Stimulated activated CD4-positive, alpha-beta T cell treated with anti-CD3 and anti-CD28 coated beads, Interleukin-2, amount 100 ng/mL, for 24 hours (primary cell): ENCODE measurements at places on chromosomes 5 and 9.

- no peak for DNase-seq
Measured at GRCh38 chr5:40404613-40405012, 275.1 kb upstream of the PTGER4 start.

- DNase-seq: no peak
Measured at GRCh38 chr9:93468763-93469456, 15.5 kb upstream of the FAM120AOS start.

- no peak for DNase-seq
Measured at GRCh38 chr5:123174916-123175481, 86.0 kb downstream of the PRDM6 start.

DNA sequence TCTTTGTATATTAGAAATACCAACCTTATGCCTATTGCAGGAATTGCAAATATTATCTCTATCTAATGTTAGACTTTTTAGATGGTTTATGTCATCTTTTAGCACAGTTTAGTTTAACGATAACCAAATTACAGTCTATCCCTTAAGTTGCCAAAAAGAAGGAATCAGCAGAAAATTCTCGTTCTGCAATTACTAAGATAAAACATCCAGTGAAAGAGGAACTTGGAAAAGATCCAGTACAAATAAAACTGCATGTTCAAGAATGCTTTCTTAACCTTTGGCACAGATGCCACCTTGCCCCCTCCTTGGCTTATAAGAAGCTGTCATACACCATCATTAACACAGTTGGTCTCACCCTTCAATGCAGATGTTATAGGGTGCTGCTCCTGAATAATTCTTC, 124.0 kb downstream of the SEMA5A start:
- DNase-seq: no peak

DNA sequence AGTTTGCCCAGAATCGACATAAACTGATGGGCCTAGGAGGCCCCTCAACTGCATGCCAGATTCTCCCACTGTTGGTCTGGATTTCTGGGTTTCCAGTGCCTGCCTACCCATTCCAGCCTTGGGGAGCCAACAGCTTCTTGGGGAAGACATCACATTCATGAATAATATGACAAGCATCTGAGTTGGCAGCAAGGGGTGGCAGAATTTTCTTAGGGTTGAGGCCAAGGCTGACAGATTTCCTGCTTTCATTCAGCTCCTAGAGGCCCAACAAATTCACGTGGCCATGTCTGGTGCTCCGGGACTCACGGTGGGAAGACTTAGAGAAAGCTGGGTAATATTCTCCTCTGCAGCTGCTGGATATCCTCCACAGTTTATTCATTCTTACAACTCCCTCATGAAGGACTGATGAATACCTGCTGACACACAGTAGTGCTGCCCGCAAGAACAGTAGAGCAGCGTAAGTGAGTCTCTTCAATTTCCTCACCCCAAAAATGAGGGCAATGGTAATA, 305.0 kb upstream of the TNC start:
- no peak for DNase-seq

- DNase-seq: no peak
Measured at GRCh38 chr9:19119801-19120440, 7.4 kb downstream of the PLIN2 start.

DNA sequence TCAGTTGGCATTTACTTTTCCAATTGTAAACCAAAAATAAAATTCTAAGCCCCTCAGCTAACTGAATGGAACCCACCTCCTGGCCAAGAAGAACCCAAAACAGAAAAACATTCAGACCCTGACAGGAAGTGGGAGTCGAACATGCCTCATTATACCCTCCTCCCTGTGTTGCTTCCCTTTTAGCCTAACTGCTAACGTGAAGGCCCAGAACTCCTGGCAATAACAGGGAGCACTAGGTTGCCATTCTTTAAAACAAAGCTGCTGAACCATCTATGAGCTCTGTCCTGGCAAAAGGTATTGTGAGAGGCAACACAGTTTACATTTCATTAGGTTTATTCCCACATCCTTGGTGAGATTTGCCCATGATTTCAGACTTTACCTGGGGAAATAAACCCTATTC, 481.4 kb downstream of the CHSY3 start:
- DNase-seq: no peak

DNA sequence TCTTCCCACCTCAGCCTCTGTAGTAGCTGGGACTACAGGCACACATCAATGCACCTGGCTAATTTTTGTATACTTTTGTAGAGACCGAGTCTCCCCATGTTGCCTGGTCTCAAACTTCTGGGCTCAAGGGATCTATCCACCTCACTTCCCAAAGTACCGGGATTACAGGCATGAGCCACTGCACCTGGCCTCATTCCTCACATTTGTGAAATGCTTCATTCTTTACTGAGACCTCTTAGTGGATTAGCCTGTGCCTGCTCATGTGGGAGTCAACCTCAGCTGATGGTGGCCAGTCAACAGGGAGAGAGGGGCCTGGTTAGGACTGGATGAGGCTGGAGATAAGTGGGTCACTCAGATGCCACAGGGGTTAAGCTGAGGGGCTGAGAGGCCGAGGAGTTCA, 37.3 kb upstream of the CLK4 start:
- no peak for DNase-seq

- no peak for DNase-seq
Measured at GRCh38 chr5:10586008-10586407, 22.1 kb downstream of the ANKRD33B start.

- no peak for DNase-seq
Measured at GRCh38 chr5:127582773-127583370, 65.4 kb downstream of the PRRC1 start.

GRCh38 chr9:21684831-21685362, 117.5 kb upstream of the MTAP start:
- DNase-seq: peak; percentile 42

GRCh38 chr9:128218518-128219389, 15.6 kb downstream of the DNM1 start:
- DNase-seq: peak; percentile 98

DNA sequence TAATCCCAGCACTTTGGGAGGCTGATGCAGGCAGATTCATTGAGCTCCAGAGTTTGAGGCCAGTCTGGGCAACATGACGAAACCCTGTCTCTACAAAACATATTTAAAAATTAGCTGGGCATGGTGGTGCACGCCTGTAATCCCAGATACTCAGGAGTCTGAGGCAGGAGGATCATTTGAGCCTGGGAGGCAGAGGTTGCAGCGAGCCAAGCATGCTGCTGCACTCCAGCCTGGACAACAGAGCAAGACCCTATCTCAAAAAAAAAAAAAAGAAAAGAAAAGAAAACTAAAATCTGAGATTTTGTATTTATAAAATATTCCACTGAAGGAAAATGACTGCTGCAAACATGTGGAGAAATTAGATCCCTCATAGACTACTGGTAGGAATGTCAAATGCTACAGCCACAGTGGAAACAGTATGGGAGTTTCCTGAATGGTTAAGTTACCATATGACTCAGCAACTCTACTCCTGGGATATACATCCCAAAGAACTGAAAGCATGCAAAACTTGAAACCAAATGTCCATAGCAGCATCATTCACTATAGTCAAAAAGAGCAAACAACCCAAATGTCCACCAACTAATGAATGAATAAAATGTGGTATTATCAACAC, 106.1 kb downstream of the UBAP2 start:
- DNase-seq: no peak

GRCh38 chr9:95820074-95820473, 55.4 kb upstream of the ERCC6L2 start:
- DNase-seq: no peak

DNA sequence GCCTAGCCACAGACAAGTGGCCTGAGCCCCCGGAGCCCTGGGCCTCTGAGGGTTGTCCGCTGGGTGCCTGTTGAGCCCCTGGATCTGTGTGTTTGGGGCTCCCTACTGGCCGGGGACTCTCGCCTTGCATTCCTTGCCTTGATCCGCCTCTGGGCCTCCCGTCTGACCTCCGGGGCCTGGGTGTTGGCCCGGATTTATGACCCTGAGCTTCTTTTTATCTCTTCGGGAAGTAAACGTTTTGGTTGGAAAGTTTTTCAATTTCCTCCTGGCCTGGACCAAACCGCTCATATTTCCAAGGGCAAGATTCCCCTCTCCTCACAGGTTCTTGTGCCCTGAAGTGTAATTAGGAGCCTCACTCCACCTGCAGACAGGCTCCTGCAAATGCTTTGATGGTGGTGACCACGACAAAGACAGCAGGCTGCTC, 69.3 kb upstream of the EGFLAM start:
- no peak for DNase-seq

GRCh38 chr9:79902825-79903600, 331.2 kb downstream of the TLE4 start:
- DNase-seq: no peak

GRCh38 chr5:139844472-139845145, 49.0 kb downstream of the PSD2 start:
- peak; percentile 83 for DNase-seq

- peak; percentile 45 for DNase-seq
Measured at GRCh38 chr9:97632248-97632984, 752 bp downstream of the TSTD2 start.

DNA sequence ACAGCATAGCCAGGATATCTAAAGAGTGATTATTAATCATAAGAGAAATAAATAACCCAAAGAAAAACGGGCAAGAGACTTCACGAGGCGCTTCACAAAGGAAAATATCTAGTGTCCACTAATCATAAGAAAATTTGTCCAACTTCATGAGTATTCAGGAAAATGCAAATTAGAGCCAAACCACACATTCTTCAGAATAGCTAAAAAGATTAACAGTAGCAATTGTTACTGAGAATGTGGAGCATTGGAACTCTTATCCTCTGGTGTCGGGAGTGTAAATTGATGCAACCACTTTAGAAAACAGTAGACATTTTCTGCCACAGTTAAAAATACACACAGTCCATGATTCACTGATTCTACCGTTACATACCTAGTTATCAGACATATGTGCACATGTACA, 145.7 kb downstream of the CWC27 start:
- DNase-seq: no peak

DNA sequence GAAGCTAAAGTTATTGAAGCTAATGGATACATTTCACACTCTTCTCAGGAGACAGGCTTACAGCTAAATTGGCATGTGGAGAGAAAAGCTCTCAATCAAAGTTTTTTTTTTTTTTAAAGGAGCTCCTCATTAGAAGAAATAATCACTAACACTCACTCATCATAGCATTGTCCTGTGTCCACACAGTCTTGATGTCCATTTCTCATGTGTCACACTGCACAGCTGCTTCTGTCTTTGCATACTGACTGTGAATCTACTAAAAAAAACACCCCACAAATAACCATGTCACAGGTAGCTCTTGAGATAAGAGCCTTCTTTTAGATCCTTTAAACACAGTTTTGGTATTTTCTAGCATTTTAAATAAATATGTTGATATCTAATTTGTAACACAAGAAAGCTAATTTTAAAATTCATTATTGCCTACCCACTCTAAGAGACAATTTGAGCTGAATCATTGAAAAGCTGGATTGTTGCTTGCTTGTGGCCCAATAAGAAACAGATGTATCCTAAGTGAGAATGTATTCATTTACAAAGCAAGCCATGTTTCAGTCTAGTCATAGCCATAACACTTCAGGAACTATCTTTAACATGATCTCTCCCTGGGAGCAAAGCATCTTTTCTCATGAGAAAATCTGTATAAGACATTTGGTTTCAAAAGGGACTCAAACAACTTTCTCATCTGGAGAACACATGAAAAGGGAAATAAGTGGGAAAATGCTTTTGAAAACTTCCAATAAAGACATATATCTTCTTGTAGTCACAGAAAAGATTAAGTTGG, 48.1 kb upstream of the PCSK1 start:
- DNase-seq: no peak

DNA sequence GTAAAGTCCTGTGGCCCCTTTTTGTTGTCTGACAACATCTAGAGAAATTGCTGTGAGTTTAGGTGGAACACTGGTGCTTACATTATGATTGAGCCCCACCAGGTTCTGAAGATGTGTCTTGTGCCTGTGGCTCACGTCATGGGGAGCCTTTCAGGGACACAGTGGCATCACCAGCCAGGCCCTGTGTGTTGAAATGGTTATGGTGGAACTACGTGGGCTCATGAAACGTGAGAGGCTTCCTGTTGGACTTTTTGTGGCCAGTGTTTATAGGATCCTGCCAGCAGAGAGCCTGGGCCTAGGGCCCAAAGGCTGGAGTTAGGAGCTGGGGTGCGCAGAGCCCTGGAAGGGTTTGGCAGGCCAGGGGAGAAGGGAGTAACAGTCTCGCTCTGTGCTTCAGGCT, 46.8 kb downstream of the TENT4A start:
- no peak for DNase-seq

DNA sequence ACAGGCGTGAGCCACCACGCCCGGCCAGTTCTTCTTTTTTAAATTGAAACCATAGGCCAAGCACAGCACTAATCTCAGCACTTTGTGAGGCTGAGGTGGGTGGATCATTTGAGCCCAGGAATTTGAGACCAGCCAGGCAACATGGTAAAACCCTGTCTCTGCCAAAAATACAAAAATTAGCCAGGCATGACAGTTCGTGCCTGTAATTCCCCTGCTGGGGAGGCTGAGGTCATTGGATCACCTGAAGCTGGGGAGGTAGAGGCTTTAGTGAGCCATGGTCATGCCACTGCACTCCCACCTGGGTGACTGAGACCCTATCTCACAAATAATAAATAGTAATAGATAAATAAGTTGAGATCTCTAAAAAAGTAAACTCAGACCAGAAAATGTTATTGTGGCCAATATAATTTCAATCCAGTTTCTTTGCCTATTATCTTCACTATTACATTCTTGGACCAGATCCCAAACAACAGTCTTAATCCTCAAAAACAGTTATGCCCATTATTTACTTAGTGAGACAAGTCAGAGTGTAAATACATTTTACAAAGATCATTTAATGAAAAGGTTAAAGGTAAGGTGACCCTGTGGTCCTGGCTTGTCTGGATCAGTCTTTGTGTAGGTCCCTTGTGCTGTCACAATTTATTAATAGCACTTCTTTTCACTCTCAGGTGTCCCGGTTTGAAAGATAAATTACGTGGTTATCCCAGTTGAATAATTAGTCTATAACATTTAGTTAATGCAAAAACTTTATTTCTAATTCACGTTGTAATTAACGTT, 53.6 kb downstream of the RAB24 start:
- no peak for DNase-seq

GRCh38 chr5:160959804-160960203, 107.8 kb upstream of the ATP10B start:
- DNase-seq: no peak

DNA sequence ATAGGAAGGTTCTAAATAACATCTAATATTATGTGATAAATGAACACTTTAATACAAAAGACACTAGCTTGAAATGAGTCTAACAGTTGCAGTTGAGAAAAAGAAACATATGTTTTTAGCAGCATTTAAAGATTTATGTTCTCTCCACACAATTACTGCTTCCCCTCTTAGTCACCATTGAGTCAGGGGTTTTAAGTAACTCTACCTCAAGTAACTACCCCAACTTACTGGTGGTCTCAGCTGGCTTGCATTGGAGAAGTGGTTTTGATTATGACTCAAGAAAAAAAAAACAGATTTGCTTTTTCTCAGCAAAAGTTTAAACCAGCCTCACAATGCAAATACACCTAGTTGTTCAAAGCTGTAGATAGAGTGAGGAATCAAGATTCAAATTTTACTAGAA, 1216.5 kb upstream of the CDH9 start:
- no peak for DNase-seq

DNA sequence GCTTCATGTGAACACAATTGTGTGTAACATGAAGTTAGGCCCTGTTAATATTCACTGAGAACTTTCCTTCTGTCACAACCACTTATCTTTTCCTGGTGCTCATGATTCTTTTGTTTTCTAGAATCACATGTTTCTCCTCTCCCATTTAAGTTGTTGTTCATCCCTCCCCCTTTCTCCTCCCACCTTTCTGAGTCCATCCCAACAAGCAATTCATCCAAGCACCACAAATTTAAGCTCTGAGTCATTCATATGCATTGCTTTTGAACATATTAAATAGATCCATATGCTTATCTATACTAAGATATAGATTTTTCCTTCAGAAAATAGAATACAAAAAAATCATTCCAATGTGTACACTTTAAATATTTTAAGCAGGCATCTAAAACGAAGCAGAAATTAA, 75.2 kb upstream of the NFIB start:
- DNase-seq: no peak
